Upper lobe of left lung (tissue), 6 donors: ENCODE measurements at places on chromosomes 2 and 18.

GRCh38 chr2:143936538-143936847, 583.4 kb downstream of the ZEB2 start:
- DNase-seq: no peak

GRCh38 chr2:64403426-64403825, 50.5 kb upstream of the LGALSL start:
- DNase-seq: no peak

DNA sequence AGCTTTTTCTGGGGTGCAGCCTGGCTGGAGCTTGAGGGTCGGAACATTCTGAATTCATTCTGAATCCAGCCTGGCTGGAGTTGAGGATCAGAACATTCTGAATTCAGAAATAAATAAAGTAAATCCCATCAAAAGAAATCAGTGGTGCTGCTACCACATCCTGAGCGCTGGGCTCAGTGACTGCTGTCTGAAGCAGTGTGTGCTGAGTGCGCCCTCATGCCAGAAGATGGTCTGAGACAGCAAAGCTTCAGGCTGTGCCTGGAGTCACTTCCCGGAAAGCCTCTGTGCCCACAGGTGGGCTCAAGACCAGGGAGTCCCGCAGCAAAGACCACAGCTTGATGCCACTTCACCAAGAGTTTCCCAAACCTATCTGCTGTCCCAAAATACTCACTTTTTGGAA, 187.9 kb downstream of the VAPA start:
- no peak for DNase-seq

DNA sequence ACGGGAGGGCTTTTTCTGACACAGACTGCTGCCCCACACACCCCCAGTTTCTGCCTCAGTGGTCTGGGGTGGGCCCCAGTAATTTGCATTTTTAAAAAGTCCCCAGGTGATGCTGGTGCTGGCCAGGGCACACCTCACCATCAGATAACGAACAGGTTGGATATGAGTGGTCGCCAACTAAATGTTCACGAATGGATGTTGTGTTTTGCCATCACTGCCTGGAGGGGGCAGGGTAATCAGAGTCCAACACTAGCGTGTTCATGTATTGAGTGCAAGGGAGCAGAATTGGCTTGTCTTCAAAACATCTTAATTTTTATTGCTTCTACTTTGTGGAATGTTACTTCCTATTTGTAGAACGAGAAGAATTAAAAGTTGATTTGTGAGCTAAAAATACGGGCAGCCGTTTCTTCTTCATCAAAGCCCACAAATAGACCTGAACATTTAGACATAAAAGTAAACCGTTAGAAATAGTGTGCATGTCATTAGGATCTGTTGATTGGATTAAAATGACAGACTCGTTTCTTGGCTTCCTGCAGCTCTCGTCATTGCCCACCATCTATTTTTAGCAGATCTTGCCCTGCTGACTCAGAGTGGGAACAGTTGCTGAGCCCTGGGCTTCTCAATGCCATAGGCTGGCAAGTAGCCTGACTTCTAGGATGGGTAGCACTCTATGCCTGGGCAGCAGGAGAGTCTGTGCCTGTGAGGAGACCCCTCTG, 45.2 kb downstream of the NCK2 start:
- DNase-seq: peak; percentile 49

DNA sequence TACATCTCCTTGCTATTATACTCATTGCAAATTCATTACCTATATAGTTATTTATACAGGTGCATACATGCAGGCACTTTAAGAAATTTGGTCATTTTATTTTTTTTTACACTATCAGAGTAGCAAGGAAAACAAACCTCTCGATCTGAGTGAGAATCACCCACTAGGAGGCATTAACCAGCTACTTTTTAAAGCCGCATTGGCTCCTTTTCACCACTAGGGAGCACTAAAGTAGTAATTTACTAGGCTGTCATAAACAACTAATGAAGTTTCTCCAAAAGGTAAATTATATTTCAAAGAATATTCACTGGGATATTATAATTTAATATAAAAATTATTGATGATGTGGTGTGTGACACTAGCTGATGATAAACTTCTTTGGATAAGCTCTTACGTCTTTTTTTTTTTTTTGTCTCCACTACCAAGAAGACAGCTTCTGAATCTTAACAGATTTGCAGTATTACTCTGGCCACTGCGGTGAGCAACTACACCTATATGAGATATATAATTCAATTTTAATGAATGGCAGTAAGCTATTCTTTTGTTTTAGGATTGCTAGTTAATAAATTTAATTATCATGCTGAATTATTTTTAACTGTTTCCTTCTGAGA, 101.9 kb downstream of the NOL4 start:
- no peak for DNase-seq

- no peak for DNase-seq
Measured at GRCh38 chr2:106108791-106109190, 85.3 kb downstream of the UXS1 start.

DNA sequence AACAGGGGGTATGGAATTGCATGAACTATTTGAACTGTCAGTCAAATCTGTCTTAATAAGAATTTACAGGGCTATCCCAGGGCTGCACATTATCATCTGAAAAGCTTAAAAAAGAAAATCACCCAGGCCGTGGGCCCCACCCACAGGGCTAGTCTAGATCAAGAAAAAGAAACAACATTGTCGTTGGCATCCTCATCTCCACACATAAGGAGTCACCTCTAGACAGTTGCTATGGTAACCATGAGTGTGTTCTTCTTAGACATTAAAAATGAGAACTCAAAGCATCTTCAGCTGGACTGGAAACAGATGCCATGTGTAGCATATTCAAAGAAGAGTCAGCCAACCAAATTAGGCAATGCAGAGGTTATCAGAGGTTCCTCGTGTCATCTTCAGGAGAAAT, 72.3 kb upstream of the CPO start:
- no peak for DNase-seq

DNA sequence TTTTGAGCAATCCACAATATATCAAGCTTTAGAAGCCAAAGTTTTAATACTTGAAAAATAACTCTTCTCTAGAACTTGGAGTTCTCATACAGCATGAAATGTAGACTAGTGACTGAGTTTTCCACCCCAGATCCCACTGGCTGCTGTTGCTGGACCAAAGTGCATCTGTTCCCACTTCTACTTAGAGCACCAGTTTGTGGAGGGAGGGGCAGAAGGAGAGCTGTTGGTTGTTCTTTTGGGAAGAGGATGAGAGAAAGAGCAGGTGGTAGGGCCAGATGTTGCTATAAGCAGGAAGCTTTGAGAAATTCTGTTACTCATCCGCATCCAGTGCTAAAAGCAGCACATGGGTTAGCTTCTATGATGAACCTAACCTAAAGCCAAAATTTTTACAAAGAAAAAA, 59.0 kb downstream of the MBD2 start:
- no peak for DNase-seq
